ENCODE measurements at places on chromosomes 12 and 14. TPM values are rescaled to one million over a fixed set of nuclear protein-coding genes. Genes with fewer than 3 reads are reported as not detected.

The ABCD2 gene
- total RNA-seq = 3.5 TPM

The CLEC1B gene
- total RNA-seq = not detected

The WNT1 gene
- not detected for total RNA-seq

The TSPAN19 gene
- not detected for total RNA-seq

GRCh38 chr14:86052868-86053267, 522.9 kb downstream of the FLRT2 start:
- no peaks in the 10 kb centered on the region for H3K27me3 ChIP-seq
- no peak for DNase-seq
- H3K4me1 ChIP-seq = no peaks in the 10 kb centered on the region

GRCh38 chr12:75979181-75979580, 52.4 kb downstream of the PHLDA1 start:
- no peak overlapping the region for H3K4me3 ChIP-seq
- H3K27ac ChIP-seq = peak overlapping the region; percentile 5
- H3K27me3 ChIP-seq = no peaks in the 10 kb centered on the region
- peaks cover 36% of the 10 kb centered on the region for H3K4me1 ChIP-seq
- no peaks in the 10 kb centered on the region for H3K36me3 ChIP-seq
- no peak for DNase-seq

- no peak overlapping the region for H3K4me3 ChIP-seq
- H3K4me1 ChIP-seq = peaks cover 4% of the 10 kb centered on the region
- no peaks in the 10 kb centered on the region for H3K27me3 ChIP-seq
- no peaks in the 10 kb centered on the region for H3K36me3 ChIP-seq
- no peak for DNase-seq
These were observed 69.5 kb downstream of the BTG1 start for GRCh38 chr12:92076101-92076500.

GRCh38 chr14:96824283-96824682, 27.1 kb downstream of the VRK1 start:
- H3K27me3 ChIP-seq = no peaks in the 10 kb centered on the region
- H3K27ac ChIP-seq = no peak overlapping the region
- no peak overlapping the region for H3K4me3 ChIP-seq
- H3K36me3 ChIP-seq = no peaks in the 10 kb centered on the region
- DNase-seq = peak; percentile 21

GRCh38 chr12:92574911-92575570, 127.7 kb upstream of the PLEKHG7 start:
- H3K27me3 ChIP-seq = no peaks in the 10 kb centered on the region
- H3K4me1 ChIP-seq = peaks cover 19% of the 10 kb centered on the region
- DNase-seq = no peak
- no peak overlapping the region for H3K27ac ChIP-seq

GRCh38 chr14:23550131-23550811, 1.3 kb downstream of the ZFHX2 start:
- H3K27me3 ChIP-seq = no peaks in the 10 kb centered on the region
- no peaks in the 10 kb centered on the region for H3K36me3 ChIP-seq
- peak overlapping the region; percentile 71 for H3K4me3 ChIP-seq
- no peak overlapping the region for H3K27ac ChIP-seq
- DNase-seq = no peak

GRCh38 chr14:105146976-105147635, 21.5 kb downstream of the JAG2 start:
- no peak overlapping the region for H3K27ac ChIP-seq
- no peak for DNase-seq
- no peaks in the 10 kb centered on the region for H3K27me3 ChIP-seq
- no peaks in the 10 kb centered on the region for H3K4me1 ChIP-seq
- no peak overlapping the region for H3K4me3 ChIP-seq

GRCh38 chr12:92301356-92301755, 155.7 kb upstream of the BTG1 start:
- no peak overlapping the region for H3K27ac ChIP-seq
- H3K27me3 ChIP-seq = no peaks in the 10 kb centered on the region
- peaks cover 16% of the 10 kb centered on the region for H3K4me1 ChIP-seq
- H3K4me3 ChIP-seq = no peak overlapping the region
- H3K36me3 ChIP-seq = no peaks in the 10 kb centered on the region

DNA sequence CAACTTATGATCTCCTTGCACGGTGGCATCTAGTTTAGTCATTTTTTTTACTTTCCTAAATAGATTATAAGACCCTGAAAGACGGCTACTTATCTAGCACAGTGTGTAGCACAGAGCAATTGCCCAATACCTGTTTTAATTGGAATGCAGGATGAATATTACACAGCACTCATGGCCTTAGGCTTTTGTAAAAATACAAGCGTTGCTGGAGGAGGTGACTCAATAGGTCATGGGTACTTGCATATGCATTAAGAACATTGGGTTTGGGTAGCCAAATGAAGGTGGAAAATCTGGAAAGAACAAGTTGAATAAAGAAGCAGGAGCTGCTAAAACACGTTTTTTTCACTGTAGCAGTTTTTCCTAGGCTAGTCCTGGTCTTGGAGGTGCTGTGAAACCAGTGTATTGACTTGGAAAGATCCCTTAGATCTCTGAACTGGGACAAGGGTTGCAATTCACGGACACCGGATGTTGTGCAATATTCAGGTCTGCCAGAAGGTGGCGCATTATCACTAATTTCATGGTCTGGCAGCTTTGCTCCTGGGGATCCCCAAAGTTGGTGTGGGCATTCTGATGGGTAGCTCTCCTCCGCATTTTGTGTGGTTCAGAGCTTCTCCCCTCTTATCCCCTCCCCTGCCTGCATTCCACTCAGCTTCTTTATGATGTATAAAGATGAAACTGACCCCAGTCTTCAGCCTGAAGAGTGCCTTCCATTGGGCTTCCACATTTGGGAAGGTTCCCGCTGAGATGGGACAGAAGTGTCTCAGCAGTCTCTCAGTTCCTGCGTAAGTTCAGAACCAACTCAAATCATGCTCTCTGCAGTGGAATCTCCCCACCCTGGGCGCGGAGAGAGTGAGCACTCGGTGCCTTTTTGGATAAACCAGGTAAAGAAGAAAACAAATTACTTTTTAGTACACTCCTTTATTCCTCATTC, 278.3 kb downstream of the NRXN3 start:
- no peaks in the 10 kb centered on the region for H3K36me3 ChIP-seq
- H3K27ac ChIP-seq = no peak overlapping the region
- H3K27me3 ChIP-seq = no peaks in the 10 kb centered on the region
- no peak overlapping the region for H3K4me3 ChIP-seq

DNA sequence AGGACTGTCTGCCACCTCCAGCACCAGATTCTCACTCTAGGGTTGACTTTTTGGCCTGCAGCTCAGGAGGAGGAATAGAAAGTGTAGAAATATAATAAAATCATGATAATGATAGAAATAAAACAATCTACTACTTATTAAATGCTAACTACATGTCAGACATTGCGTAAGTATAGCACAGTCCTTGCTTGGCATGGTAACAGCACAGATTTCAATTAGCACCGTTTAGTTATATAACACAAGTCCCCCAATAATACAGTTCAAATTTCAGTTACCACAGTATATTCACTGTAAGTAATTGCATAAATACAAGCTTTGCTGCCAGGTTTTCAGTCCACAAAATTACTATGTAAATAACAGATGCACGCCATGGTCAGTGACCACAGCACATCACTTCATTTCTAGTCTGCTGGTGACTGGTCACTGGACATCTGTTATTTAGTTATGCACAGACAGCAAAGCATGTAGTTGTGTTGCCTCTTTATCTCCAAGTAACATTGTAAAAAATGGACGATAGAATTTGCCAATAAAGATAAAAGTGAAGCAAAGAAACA, 6.5 kb upstream of the GLT8D2 start:
- H3K27me3 ChIP-seq = no peaks in the 10 kb centered on the region
- DNase-seq = no peak
- H3K4me3 ChIP-seq = no peak overlapping the region

DNA sequence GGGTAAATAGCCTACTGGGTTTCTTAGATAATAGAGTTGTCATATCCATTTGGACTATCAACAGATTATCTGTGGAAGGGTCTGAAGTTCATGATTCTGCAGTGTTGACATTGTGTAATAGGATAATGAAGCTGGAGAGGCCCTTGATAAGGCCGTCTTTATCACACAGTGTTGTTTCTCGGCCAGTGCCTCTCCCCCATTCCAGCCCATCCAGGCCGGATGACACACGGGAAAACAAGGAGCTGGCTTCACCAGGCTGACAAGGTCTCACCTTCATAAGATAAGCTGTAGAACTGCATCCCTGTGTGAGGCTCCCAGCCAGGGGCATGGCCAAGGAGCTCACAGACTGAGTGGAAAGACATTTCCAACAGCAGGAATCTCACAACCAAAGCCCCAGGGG, 8.7 kb upstream of the EML1 start:
- DNase-seq = no peak
- H3K27me3 ChIP-seq = no peaks in the 10 kb centered on the region
- no peaks in the 10 kb centered on the region for H3K36me3 ChIP-seq

DNA sequence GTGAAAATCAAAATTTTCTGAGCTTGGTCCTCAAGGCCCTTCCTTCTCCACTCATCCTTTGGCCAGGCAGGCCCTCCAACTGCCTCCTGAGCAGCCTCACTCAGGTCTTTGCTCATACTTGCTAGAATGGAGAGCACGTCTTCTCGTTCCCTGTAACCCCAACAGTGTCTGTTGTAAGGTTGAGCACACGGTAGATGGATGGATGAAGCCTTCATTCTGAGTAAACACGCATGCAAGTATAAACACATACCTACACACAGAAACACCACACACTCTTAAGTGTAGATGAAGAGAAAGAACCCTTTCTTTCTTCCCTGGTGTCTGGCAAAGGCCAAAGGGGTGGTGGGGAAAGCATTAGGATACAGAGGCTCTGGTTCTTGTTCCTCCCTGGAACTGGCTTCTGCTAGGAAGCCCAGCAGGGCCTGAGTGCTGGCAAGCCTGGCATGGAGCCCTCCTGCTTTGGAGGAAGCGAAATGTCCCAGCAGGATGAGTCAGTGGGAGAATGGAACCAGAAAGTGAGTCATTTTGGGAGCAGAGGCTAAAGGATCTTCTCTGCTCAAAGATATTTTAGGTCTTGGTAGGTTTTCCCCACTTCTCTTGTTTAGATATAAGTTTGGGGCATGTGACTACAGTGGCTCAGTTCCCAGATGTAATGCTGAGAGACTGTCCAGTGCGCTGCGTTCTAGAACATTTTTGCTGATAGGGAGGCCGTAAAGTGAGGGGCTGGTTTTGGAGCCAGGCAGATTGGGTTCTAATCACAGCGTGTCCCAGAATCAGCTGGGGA, 127.4 kb downstream of the CACNA1C start:
- no peak overlapping the region for H3K27ac ChIP-seq

GRCh38 chr12:102484428-102484958, 4.1 kb upstream of the IGF1 start:
- H3K4me1 ChIP-seq = peaks cover 15% of the 10 kb centered on the region
- H3K27ac ChIP-seq = no peak overlapping the region
- no peaks in the 10 kb centered on the region for H3K36me3 ChIP-seq
- H3K27me3 ChIP-seq = no peaks in the 10 kb centered on the region

DNA sequence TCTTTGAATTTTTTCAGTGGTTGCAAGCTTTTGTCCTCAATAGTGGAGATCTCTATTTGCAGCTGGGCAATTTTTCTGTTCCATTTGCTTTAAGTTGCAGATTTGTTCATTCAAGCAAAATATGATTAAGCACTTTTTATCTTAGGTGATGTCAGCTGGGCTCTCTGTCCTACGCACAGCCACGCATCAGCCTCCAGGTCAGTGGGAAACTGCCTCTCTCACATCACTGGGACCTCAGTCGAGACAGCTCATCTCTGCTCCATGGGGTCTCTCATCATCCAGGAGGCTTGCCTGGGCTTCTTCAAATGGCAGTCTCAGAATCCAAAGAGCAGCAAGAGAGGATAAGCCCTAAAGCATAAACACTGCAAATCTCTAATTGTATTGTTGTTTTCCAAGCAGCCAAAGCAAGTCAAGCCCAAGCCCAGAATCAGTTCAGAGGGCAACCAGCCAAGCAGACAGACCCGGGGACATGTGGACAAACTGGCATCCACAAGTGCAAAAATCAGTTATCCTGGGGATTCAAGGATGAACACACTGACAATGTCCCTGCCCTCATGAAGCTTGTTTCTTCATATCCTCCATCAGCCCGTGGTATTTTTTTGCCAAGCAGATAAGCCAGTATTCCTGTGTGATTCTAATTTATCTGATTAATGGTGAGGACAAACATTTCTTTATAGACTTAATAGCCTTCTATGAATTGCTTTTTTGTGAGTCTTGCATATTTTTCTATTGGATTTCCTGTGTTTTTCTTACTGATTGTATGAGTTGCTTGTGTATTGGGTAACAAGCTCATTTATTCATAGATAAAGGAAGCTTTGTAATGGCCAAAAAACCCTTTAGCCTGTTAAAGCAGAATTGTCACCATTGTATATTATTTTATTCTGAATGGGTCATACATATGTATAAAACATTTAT, 262.5 kb downstream of the GXYLT1 start:
- H3K27ac ChIP-seq = no peak overlapping the region
- no peaks in the 10 kb centered on the region for H3K4me1 ChIP-seq
- no peaks in the 10 kb centered on the region for H3K27me3 ChIP-seq

- H3K4me1 ChIP-seq = no peaks in the 10 kb centered on the region
- H3K4me3 ChIP-seq = no peak overlapping the region
- no peaks in the 10 kb centered on the region for H3K27me3 ChIP-seq
- no peak for DNase-seq
- no peaks in the 10 kb centered on the region for H3K36me3 ChIP-seq
These were observed 62.3 kb downstream of the R3HDM2 start for GRCh38 chr12:57368349-57369095.

- H3K36me3 ChIP-seq = no peaks in the 10 kb centered on the region
- no peak overlapping the region for H3K27ac ChIP-seq
- no peaks in the 10 kb centered on the region for H3K4me1 ChIP-seq
- H3K27me3 ChIP-seq = peaks cover 3% of the 10 kb centered on the region
- H3K4me3 ChIP-seq = no peak overlapping the region
These were observed 2.0 kb downstream of the AQP6 start for GRCh38 chr12:49974677-49975317.

DNA sequence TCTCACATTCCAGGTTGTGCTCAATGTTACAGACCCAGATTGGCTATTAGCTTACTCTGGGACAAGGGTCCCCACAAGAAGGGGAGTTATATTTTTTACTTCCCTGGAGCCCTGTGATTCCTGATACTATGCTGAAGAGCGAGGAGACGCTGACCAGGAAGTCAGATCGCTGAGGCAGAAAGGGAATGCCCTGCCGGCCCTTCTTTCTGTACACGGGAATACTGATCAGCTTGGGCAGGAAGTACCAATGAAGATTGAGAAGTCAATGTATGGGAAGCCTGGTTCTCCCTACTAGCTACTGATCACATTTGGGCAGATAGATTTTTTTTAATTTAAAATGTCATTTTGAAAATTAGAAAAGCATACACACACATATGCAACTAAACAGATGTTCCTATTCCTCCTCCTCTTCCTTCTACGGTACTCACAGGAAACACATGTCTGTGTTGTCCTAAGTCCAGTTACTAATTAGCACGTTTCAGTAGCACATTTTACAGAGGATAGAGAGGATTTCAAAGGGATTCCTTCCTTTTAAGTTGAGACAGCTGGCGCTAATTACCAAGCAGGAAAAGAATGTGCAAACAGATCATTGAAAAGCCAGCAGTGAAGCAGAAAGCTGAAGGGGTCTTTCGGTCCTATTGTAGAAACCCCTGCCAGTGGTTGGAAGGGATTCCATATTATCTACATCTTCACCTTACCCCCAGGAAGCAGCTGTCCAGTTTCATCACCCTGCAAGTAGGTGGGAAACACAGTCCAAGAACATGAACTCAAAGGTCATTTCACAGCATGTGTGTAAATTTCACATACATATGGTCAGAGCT, 292.4 kb downstream of the DUSP6 start:
- H3K27ac ChIP-seq = no peak overlapping the region
- H3K36me3 ChIP-seq = no peaks in the 10 kb centered on the region
- no peak for DNase-seq

GRCh38 chr12:29032446-29032845, 116.6 kb upstream of the FAR2 start:
- H3K27me3 ChIP-seq = no peaks in the 10 kb centered on the region
- H3K36me3 ChIP-seq = no peaks in the 10 kb centered on the region
- DNase-seq = no peak
- no peak overlapping the region for H3K27ac ChIP-seq
- H3K4me1 ChIP-seq = no peaks in the 10 kb centered on the region
- H3K4me3 ChIP-seq = no peak overlapping the region

Measured in adrenal gland (tissue), 19 donors.